Osteocyte (in vitro differentiated cells): ENCODE measurements at places on chromosomes 1 and 21. TPM values are rescaled to one million over a fixed set of nuclear protein-coding genes. Genes with fewer than 3 reads are reported as not detected.

GRCh38 chr1:48442864-48443619 lies 29.0 kb downstream of the SPATA6 start:
- no peak for DNase-seq

GRCh38 chr1:221511797-221512196 lies 230.1 kb downstream of the DUSP10 start:
- no peak for DNase-seq

- no peak for DNase-seq
Measured at GRCh38 chr1:55313903-55314302, 98.7 kb upstream of the USP24 start.

GRCh38 chr1:101064697-101065096 lies 39.1 kb upstream of the DPH5 start:
- DNase-seq, result no peak

DNA sequence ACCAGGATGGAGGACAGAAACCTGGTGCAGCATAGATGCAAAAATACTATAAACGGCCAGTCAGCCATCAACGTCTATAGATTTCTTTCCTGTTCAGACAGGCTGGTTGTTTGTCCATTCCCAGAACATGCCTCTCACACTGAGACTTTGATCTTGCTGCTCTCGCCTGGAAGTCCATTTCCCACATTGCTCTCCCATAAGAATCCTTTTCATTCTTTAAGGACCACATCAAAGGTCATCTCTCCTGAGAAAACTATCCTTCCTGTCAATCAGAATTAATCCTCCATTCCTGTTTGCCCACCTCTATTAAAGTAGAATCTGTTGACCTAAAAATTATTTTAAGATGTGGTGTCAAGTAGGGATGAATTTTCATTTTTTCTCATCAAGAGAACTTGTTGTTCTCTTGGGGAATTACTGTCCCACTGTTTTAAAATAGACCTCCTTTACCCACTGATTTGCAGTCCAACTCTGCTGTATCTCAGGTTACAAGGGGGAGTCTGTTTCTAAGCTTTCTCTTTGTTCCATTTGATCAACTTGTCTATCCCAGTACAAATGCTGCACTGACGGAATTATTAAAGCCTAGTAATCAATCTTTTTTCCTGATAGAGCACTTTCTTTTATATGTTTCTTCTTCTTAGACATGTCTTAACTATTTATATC lies 172.7 kb downstream of the PATJ start:
- DNase-seq, result no peak

The SLC9C2 gene
- total RNA-seq, result not detected in 2 replicates

The GFI1 gene
- total RNA-seq, result 0.11 and 0.18 TPM in 2 replicates

The MAP10 gene
- 0.38 and 0.52 TPM in 2 replicates for total RNA-seq

The SRP9 gene
- total RNA-seq, result 213 and 221 TPM in 2 replicates

The CYP2J2 gene
- total RNA-seq, result 0.13 TPM in 1 of 2 replicates, not detected in the other
